Fibroblast of gingiva (primary cell): ENCODE measurements at places on chromosomes 13 and 19.

GRCh38 chr19:13093407-13094105, 9.1 kb downstream of the LYL1 start:
- peak; percentile 75 for DNase-seq

- DNase-seq, result no peak
These were observed 3.0 kb upstream of the RNF113B start for GRCh38 chr13:98180092-98180491.

DNA sequence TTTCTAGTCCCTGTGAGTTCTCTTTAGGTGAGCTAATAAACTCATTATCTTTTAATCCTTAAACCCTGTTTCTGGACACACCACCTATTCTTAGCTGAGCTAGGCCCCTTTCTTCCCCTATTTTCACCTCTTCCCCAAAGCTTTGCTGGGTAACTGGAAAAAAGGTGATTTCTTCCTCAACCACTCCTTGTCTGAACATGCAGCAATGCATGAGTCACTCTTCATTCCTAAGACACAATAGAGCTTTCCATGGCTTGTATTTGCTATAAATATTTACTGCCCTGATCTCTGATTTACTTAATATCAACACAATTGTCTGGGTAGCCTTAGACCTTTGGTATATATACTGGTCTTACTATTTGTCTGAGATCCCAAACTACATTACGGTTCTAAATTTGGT, 370.9 kb downstream of the KLF5 start:
- no peak for DNase-seq

DNA sequence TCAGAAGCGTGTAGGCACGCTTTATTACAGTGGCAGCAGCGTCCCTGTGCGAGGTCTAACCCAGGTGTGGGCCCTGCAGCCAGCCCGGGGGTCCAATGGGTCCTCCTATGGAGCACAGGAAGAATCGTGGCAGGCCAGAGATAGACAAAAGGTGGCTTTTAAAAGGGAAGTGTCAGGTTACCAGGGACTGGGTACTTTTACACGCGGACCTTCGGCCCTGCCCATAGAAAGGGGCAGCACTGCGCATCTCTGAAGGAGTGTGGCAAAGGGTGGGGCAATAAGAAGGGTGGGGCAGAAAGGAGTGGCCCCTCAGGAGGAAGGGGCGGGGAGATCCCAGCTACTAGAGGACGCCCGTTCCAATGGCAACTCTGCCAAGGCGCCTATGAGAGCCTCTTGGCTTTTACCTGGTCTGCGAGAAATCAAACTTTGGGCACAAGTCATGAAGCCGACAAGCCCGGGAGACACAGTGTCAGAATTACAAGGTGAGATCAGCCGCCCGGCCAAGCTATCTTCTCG, 1419.8 kb downstream of the UQCRFS1 start:
- peak; percentile 84 for DNase-seq

DNA sequence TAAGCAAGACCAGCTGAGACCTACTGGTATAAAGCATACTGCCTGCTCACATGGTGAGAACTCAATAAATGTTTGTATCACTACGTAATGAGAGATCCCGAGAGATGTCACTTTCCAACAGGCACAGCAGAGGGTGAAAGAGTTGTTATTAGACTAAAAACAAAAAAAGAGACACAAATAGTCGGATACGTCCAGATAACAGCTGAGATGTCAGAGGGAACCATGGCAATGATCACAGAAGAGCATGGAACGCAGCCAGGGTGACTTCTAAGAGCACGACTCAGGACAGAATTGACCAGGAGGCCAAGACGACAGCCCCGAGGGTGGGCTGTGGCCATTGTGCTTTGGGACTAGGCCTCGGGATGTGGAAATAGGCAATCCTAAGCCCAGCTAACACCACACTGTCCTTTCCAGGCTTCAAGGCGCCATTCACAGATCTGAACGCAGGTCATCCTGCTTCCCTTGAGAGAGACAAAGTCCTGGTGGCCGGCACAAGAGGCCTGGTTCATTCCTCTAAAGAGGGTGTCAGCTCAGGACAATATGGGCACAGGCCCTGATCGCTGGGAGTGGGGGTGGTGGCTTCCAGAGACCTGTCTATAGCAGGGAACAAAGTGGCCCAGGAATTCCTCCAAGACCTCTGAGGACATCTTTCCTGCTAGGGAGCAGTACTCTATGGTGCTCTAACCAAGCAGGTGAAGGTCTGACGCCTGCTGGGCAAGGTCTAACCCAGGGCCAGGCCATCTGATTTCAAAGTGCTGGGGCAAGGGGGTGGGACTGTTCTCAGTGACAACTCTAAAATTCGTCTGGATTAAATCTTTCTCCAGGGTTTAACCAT, 3.2 kb downstream of the SH3GL1 start:
- DNase-seq, result no peak

DNA sequence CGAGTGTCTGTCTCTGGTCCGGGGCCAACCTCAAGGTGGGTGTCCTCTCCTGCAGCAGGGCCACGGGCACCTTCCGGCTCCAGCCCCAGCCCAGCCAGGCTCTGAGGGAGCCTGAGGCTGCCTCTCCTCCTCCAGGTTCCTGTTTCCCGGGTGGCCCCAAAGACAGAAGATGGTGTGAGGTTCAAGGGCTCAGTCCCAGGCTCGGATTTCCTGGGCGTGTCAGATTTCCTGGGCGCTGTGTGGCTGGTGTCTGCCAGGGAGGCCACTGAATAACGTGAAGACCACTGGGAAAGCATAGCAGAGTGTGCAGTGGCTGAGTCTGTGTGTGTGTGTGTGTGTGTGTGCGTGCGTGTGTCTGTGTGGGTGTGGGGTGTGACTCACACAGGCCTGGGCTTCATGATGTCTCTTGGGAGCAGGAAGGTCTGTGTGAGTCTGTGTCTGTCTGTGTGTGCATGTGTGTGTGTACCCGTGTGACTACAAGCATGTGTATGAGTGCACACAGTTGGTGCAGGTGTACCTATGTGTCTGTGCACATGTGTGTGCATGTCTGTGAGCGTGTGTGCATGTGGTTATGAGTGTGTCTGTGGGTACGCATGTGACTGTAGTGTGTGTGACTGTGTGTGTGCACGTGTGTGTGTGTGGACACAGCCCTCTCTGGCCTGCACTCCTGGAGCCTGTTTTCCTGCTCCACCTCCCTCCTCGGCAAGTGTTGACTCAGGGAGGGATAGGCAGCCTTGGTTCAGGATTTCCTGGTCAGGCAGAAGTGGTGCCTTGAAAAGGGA, 28.3 kb downstream of the CEBPA start:
- peak; percentile 80 for DNase-seq

GRCh38 chr13:109345433-109345941, 440.9 kb downstream of the IRS2 start:
- DNase-seq, result no peak

GRCh38 chr13:97911311-97912138, 42.0 kb upstream of the IPO5 start:
- DNase-seq, result peak; percentile 12

DNA sequence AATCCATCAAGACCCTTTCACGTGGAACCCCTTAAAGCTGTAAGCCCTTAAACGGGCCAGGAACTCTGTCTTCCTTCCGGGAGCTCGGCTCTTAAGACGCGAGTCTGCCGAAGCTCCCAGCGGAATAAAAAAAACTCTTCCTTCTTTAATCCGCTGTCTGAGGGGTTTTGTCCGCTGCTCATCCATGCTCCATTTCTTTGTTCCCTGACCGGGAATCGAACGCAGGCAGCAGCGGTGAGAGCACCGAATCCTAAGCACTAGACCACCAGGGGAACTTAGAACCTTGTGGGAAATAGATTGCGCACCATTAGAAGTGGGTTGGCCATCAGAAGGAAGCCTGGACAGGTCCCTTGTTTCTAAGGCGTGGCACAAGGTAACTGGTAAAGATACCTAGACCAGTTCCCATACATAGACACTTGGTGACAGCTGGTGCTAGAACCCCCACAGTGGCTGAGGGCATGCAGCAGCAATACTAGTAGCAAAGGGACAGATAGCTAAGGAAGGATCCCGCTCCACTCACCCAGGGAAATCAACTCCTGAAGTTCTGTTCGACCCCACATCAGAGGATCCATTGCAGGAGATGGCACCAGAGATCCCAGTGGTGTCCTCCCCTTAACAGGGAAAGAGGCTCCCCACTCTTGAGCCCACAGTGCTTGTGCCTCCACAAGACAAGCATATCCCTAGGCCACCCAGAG, 1.5 kb upstream of the RGCC start:
- no peak for DNase-seq

DNA sequence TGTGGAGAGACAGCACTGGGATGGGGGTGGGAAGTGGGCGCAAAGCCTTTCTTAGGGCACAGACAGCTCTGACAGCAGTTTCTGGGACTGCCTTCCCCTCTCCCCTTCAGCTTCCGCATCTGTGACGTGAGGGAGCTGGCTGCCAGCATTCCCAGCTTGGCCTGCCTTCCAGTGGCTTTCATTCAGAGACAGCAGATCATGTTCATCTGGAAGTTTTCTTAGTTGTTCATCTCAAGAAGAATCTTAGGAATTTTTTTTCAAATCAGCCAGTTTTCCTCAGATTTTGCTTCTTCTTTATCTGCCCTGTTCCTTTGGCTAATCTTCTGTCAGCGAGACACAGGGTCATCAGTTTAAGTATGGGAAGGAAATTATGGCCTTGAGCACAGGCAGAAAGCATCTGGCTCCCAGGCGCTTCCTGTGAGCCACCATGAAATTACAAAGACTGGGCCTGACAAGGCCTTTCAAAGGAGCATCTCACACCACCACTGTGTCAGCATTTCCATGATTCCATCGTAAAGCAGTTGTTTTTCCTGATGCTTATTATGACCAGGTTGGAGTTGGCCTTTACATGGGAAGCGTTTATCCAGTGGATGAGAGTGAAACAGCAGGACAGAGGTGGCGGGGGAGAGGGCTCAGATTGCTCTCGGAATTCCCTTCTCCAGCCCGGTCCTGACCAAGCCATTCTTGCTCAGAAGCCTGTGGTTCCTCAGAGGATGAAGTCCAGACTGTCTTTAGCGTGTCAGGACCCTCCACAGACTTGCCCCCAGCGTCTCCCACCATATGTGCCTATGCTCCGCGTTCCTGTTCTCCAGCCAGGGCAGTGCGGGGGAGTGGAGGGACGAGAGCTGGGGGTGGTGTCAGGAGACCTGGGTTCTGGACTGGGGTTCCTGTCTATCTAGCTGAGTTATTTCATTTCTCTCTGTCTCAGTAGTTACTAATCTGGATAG, 43.6 kb downstream of the ARHGAP35 start:
- DNase-seq, result peak; percentile 60

GRCh38 chr19:1007399-1008251, 7.4 kb downstream of the GRIN3B start:
- no peak for DNase-seq

DNA sequence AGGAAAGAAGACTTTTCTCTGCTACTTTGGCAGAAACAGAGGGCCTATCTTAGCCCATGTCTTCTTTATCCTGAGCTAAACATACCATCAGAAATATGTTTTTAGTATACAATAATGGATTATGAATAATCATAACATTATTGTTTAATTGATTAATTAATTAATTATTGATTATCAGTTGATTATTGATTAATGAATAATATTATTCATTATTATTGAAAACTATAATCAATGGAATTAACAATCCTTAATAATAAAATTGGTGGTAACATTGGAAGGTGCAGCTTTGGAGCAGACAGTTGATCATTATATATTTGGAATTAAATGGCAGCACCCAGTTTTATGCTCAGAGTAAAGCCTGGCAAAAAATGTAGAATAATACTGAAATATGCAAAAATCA, 655.9 kb upstream of the ARGLU1 start:
- DNase-seq, result no peak

- DNase-seq, result no peak
These were observed 5.7 kb downstream of the MCF2L start for GRCh38 chr13:112974671-112975070.

GRCh38 chr13:74325106-74325505, 190.9 kb upstream of the KLF12 start:
- peak; percentile 58 for DNase-seq

- DNase-seq, result no peak
These were observed 72.7 kb downstream of the ZNF254 start for GRCh38 chr19:24159707-24160106.

- no peak for DNase-seq
These were observed 2.6 kb upstream of the DOHH start for GRCh38 chr19:3503036-3503572.

DNA sequence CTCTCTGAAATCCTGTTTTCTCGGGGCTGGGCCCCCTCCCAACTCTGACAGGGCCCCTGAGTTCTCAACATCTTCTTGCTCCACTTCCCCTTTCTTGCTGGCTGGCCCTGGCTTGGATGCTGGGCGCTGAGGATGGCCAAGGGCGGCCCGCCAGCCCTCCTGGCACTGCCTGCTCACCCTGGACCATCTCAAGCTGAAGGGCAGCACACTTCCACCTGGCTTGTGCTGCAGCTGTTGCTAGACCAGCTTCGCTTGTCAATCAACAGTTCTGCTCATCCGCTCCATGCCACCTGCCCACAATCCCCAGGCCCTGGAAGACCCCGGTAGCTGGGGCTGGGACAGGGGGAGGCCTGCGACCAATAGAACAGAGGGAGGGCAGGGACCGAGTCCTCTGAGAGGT, 6.9 kb upstream of the GMIP start:
- no peak for DNase-seq

DNA sequence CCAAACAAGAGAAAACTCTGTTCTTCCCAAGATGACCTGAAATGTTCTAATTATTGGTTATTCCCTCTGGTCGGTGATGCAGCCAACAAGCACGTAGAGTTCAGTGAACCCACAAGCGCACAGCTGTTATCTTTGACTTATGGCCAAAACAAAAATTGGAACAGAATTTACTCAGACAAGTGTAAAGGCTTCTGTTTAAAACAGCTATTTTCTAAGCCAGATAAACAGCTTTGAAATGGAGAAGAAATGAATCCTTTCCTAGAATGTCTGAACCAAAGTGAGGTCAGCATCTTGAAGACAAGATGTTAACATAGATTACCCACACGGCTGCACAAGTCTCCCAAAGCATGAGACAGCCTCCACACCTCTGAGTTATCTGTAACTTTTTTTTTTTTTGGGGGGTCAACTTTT, 669.2 kb downstream of the DIAPH3 start:
- peak; percentile 41 for DNase-seq

DNA sequence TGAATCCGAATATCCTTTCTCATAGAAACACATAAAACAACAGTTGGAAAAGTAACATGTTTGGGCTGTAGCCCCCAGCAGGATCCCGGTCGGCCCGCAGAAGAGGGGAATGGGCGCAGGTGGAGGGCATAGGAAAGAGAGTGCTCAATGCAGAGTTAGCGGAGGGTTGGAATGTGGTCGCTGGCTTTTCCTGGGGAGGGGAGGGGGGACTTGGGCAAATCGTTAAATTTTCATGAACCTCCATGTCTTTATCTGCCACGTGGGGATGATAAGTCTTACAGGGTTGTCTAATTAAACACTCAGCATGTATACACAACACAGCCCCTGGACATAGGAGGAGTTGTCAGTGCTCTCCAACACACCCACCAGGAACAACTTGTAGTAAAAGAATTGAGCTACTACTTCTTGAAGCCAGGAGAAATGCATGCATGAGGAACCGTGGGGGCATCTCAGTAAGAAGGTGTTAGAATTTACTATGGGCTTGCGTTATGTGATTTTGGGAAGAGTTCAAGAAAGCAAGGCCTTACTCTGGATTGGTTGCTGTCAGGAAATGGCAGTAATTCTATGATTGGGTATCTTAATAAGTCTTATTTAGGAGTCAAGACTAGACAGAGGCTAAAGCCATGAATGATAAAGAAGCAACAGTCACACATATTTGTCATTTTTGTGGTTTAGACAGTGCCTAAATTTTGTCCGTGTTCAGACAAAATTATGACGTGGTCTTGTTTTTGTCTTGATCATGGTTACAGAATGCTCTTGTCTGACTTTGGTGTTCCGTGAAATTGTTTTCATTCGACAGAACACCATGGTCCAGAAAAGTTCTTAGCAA, 671 bp upstream of the SLC46A3 start:
- DNase-seq, result peak; percentile 53

- DNase-seq, result no peak
These were observed 65.9 kb upstream of the MCF2L start for GRCh38 chr13:112903071-112903577.

GRCh38 chr13:80562433-80563156, 221.7 kb upstream of the SPRY2 start:
- DNase-seq, result no peak
